ENCODE measurements at places on chromosomes 4 and X. TPM values are rescaled to one million over a fixed set of nuclear protein-coding genes. Genes with fewer than 3 reads are reported as not detected.

GRCh38 chr4:106615410-106615945, 246.9 kb upstream of the GIMD1 start:
- no peak for DNase-seq

DNA sequence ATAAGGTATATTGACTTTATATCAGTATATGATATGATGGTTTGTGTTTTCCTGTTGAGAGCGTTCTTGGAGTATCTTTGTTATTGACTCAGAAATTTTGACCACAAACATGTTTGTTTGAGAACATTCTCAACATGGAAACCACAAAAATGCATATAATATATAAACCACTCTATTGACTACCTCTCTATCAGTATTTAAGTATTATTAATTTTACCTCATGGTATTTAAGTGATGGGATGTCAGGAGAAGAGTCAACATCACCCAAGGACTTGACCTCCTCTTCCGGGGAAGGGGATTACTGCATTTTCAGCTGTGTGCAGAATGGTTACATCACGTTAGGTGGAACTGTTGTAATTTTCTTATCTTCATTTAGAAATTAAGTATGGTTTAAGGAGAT, 54.3 kb upstream of the PUDP start:
- no peak for DNase-seq

DNA sequence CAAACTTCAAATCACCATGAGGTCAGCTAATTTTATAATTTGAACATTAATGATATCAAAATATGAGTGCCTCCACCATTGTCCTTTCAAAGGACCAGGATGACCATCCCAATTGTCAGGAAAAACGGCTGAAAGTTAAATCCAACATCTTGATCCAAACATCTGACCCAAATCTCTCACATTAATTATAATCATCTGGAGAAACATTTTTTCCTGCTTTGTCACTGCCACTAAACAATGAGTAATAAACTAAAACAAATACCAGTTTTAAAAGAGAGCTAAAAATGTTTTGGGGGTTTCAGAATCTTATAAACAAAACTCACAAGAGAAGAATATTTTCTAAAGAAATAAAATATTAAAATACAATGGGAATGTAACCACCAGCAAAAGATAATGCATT, 45.7 kb upstream of the NDST4 start:
- no peak for DNase-seq

DNA sequence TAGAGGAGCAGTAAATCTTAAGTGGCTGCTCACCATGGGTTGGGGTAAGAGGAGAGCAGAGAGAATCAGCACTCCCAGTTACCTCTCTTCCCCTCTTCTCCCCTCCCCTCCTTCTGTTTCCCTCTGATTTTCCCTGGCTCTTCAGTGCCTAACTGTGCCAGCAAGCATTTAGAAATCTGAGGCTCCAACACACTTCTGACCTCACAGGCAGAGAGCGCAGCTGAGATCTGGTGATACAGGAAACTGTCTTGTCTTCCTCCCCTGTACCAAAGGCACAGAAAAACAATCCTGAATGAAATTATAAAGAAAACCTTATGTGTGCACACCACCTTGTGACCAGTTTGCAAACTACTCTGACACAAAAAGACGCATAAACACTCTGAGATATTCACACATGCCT, 82.4 kb upstream of the SMIM10 start:
- DNase-seq, result no peak

- no peak for DNase-seq
Measured at GRCh38 chrX:24956828-24957227, 58.9 kb downstream of the ARX start.

DNA sequence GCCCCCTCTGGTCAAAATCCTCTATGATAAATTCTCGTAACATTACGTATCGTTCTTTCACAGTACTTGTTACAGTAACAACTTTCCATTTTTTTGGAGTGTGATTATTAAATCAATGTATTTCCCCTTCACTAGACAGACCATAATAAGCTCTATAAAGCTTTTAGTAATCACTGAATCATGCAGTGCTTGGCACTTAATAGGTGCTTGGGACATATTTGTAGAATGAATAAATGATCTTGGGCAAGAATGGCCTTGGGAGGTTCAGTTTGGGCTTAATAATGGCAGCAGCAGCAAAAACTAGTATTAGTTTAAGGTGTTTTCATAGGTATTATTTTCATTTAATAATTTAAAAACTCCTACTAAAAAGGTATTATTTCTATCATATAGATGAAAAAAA, 33.4 kb upstream of the SFRP2 start:
- DNase-seq, result peak; percentile 2

DNA sequence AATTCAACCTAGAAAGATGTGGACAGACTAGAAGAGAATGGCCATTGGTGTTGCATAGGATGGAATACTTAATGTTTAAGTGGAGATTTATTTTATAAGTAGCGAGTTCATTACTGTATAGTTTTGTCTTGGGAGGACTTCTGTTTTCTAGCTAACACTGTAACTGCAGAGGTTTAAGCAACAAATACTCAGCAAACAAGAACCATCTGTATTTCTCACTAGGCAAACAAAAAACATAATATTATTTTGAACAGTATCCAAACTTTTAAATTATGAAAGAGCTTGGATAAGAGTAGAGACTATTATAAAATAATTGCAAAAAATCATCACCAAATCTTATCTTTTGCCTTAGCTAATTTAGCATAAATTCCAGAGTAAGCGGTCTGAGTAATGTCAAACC, 121.1 kb downstream of the GLRA3 start:
- DNase-seq, result no peak

GRCh38 chrX:40871385-40872082, 136.2 kb upstream of the MED14 start:
- DNase-seq, result peak; percentile 16

GRCh38 chr4:135411251-135411650, 1209.7 kb upstream of the PABPC4L start:
- no peak for DNase-seq

DNA sequence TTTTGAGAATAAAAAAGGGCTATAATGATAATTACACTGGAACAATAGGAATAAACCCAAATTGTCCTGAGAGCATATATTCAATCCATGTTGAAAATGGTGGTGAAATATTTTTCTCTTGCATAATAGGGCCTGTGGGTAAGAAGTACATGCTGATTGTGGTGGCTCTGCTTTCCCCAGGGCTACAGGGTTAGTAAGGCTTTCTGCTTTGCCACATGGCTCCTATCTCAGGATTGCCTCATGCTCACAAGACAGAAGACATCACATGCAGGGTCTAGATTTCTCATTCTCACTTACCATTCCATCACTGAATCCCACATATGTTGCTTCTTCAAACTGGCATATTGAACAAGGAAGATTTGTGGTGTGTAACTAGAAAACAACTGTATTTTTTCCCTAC, 12.4 kb upstream of the VEGFC start:
- no peak for DNase-seq

DNA sequence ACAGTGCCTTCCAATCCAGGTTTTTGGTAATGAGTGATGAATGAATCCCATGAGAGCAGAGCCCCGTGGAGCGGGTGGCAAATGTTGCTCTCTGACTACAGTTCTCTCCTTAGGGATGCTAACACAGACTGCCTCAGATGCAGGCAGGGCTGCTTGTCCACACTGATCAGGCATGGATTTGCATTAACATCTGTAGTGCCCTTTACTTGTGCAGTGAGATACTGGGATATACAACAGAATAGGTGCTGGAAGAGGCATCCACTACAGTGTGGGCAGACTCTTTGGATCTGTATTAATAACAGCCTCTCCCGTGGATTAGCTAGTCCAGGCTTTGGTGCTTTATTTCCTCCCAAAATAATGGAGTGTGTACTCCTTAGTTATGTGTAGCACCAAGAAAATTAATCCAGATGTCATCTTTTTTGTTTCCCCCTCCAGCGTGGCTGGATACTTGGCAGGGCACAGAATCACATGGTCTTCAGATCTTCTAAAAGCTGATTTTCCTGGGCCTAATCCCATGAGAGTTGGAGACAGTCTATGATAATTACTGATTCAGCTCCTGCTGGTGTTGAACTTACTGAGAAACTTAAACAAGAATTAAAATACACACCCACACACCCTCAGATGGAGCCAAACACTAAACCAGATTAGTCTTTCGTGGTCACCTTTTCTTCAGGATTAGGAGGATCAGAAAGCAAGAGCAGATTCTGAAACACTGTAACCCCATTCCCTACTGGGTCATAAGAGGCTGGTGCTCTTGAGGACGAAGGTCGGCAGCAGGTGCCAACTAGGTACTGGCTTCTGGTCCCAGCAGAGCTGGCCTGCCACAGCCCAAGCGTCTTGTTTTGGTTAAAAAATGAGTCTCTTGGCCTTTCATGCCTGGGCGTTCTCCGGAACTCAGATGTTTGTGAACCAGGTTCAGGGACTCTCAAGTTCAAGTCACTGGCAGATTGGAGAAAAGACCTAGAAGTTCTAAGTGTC, 23.1 kb upstream of the NAP1L5 start:
- DNase-seq, result no peak

The NIPAL1 gene
- total RNA-seq, result 16.2 TPM

The HSD17B13 gene
- not detected for total RNA-seq

The NR3C2 gene
- total RNA-seq, result 0.24 TPM

DNA sequence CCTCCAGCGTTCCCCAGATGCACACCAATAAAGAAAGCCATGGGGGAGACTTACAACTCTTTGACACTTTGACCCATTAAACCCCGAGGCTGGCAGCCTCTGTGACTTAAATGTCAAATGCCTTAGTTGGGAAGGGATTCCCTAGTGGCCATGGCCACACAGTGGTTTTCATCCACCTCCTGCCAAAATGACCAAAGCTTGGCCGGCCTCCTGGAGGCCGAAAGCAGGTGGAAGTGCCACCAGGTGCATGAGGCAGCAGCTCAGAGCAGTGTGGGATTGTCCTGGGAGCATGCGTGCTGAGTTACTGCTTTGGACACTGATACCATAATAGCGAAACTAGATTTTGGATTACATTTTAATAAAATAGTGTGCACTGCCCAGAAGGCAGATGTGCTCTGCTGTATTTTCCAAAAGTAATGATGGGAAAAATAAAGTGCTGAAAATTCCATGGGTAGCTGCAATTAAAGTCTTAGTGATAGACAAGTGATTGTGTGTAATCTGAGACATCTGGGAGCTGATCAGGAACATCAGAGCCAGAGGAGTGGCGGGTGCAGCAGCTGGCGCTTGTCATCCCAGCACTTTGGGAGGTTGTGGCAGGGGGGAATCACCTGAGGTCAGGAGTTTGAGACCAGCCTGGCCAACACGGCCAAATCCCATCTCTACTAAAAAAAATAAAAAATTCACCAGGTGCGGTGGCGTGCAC, 39.8 kb upstream of the TADA2B start:
- no peak for DNase-seq

- no peak for DNase-seq
Measured at GRCh38 chr4:183860119-183860518, 45.0 kb upstream of the STOX2 start.

The GC gene
- not detected for total RNA-seq

The WAS gene
- 0.21 TPM for total RNA-seq

GRCh38 chr4:25818876-25819275, 43.9 kb downstream of the SEL1L3 start:
- DNase-seq, result no peak

GRCh38 chrX:134691453-134691852, 33.2 kb upstream of the PLAC1 start:
- DNase-seq, result no peak

- DNase-seq, result no peak
Measured at GRCh38 chr4:141248029-141248428, 27.3 kb downstream of the ZNF330 start.

The RS1 gene
- total RNA-seq, result not detected

The NUDT10 gene
- 0.75 TPM for total RNA-seq

The MAGEA1 gene
- total RNA-seq, result not detected

DNA sequence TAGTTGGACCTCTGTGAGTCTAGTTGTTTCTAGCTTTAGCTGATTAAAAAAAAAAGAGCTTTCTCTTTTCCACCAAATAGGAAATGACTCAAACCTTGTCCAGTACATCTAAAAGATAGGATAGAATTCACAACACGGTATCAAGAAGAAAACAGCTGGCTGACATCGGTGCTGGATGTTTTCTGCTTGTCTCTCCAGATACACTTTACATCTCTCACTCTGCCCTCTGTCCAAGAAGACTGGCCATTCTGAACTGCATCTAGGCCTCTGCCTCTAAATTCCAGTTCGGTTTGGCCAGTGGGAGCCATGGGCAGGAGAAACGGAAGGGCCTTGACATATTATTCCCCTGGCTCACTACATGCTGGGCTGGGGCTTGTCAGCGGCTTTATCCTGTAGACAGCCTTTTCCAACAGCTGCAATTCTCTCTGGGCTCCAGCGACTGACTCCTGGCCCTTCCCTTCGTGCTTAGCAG, 57.3 kb upstream of the SHISA3 start:
- no peak for DNase-seq

GRCh38 chrX:108299101-108299591, 139.1 kb downstream of the COL4A6 start:
- DNase-seq, result peak; percentile 81

- DNase-seq, result no peak
Measured at GRCh38 chr4:80529026-80529425, 193.5 kb downstream of the CFAP299 start.

GRCh38 chr4:175614890-175615289, 197.2 kb downstream of the GPM6A start:
- no peak for DNase-seq

- no peak for DNase-seq
Measured at GRCh38 chr4:4614925-4615678, 73.3 kb upstream of the STX18 start.

The SMR3B gene
- not detected for total RNA-seq

- DNase-seq, result no peak
Measured at GRCh38 chr4:122469457-122469856, 12.9 kb upstream of the IL2 start.
